Activated gamma-delta T cell (primary cell): ENCODE measurements at places on chromosomes 4 and X.

DNA sequence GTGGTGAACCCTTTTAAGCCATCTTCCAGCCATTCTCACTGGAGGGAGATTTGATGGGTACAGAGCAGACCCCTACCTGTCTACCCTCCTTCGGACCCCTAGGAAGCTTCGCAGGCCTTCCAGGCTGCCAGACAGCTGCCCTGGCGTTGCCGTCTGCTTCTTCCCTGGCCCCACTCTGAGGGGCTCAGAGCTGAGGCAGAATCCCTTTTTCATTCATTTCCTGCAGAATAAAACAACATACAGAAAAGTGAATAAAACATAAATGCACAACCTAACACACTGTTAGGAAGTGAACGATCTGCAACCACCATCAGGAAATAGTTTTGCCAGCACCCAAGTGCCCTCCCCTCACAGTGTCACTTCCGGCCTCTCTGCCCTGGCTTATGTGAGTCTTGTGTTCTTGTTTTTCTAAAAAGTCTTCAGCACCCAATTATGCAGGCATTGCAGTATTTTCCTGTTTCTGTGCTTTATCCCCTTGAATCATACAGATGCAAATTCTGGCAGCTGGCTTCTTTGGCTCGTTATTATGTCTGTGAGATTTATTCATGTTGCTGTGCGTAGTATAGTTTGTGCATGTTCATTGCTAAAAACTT is 5.6 kb upstream of the ADD1 start:
- no peak for DNase-seq

DNA sequence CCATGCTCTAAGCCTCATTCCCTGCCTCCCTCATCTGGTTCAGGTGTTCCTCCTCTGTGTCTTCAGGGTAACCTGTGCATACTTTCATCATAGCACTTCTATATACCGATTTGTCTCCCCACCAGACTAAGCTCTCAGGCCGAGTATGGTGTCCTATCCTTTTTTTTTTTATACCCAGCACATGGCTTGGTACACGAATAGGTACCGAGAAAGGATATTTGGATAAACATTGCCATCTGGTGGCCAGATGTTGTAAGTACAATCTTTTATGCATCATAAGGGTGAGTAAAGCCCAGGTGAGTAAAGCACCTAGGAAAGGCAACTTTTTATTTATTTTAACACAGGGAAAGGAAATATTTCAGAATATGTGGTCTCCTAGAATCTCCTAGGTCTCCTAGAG is 68.4 kb downstream of the MID2 start:
- no peak for DNase-seq

DNA sequence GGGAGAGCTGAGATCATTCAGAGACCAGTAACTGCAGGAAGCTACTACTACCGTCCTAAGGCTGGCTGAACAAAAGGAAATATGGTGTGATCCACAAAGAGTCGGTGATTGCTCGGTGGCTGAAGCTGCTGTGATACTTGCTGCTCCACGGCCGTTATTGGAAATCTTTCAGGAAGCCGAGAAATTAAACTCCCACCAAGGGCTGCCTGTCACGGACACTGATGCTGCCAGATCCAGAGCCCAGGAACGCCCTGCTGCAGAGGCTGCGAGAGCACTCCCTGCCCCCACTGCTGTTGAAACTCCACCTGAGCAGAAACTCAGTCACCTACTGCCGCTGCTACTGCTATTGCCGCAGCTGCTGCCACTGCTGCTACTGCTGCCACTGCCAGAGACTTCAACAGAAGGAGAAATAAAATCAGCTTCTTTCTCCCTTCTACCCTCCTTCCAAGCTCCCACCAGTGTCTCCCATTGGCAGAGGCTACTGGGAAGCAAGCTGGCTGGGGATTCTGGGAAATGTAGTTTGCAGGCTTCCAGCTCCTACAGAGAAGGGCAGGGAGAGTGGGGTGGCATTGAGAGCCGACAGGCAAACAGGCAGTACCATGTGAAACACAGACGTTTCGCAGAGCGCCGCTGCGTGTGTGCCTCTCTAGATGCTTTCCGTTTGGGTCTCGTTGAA is 126.0 kb upstream of the ENPP6 start:
- DNase-seq = no peak

DNA sequence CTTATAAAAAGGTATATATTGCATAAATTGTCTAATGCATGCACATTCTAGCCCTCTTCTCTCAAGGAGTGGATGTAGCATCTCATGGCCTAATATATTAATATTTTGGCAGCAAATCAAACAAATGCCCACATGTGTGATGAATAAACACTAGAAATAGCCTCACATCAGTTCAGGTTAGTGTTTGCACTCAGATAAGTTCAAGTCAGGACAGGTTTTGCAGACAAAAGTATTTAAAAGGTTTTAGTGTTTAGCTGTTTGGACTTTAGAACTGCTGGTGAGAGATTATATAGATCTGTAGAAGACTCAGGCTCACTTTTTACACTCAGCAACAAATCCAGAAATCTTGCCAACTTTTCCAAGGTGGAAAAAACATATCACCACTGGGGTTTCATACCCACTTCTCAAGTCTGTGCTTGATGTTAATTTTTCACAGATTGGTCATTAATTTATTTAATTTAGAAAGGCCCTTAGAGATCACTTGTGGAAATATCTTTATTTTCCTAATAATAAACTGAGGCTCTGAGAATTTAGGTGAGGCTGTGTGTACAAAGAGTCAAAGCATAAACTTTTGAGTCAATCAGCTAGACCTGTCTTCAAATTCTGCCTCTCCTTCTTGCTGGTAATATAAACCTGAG is 362.6 kb downstream of the GASK1B start:
- DNase-seq = no peak

GRCh38 chr4:40190880-40191815 is 5.7 kb upstream of the RHOH start:
- DNase-seq = no peak

GRCh38 chr4:15186149-15186548 is 183.9 kb downstream of the CPEB2 start:
- no peak for DNase-seq

DNA sequence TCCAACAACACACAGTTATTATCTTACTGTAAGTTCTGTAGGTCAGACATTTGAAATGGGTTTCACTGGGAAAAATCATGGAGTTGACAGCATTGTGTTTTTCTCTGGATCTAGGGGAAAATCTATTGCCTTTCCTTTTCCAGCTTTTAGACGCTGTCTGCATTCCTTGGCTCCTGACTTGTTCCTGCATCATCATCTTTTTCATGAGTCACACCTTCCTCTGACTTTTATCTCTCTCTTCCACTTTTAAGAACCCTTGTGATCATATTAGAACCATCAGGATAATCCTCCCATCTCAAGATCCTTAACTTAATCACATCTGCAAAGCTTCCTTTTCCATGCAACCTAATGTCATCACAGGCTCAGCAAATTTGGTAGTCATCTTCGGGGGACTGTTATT is 1454.8 kb downstream of the RPA4 start:
- no peak for DNase-seq
